ENCODE measurements at places on chromosomes 6 and 20.

- DNase-seq = no peak
Observed at GRCh38 chr6:159104931-159105330, 60.1 kb upstream of the TAGAP start.

DNA sequence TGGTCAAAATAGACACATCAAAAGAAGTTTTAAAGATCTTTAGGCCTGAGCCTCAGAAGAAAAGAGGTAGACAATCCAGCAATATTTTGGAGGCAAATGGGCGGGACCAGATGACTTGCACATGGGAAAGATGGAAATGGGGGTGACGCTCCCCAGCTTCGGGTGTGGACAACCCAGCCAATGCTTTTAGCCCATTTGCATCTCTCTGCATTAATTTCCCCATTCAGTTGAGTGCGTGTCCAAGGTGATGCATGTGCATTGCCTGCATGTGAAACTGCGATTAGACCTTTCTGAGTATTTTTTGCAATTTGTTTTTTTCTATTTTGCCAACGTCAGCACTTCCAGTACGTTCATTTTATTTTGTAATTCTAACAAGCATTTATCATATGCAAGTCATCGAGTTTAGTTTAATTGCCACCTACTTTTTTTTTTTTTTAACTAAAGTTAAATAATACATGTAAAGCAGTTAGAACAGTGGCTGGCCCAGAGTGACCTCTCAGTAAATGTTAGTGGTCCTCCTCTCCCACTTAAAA is 24.2 kb downstream of the PDRG1 start:
- no peak for DNase-seq

- no peak for DNase-seq
Observed at GRCh38 chr6:1625794-1626435, 16.2 kb downstream of the FOXC1 start.

DNA sequence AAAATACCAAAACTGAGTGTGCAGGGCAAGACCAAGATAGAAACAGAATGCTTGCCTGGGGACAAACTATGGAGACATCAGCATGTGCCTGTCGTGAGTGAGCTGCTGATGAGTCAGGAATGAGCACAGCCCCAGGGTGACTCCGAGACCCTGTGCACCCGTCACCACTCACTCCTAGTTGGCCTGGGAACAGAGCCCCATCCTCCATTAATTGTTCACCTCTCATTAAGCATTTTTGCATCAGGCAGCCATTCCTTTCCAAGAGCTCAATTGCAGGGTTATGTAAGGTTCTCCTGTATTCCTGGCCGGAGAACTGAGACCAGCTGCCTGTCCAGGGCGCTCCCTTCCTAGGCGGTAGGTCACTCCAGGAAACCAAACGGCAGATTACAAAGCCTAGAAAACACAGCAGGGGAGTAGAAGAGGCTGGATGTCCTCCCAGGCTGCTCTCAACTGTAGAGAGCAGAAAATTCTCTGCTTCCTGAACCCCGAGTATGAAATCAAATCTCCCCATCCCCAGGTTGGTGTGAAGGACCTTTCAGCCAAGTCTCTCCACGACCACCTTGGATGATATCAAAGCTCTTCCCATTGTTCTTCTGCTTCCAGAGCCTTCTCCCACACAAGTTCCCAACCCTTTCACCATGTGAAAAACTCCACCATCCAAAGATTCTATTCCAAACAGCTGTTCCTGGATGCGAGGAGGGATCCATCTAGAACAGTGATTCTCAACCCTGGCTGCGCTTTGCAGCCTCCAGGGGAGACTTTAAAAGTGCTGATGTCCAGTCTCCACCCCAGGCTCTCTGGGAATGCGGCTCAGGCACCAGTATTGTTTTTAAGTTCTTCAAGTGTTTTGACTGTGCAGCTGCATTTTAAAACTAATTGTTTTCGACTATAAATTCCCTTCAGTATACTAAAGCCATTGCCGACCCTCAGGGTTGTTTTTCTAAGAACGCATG is 532.6 kb upstream of the JARID2 start:
- no peak for DNase-seq

- DNase-seq = no peak
Observed at GRCh38 chr6:105849746-105850145, 236.4 kb upstream of the PRDM1 start.

DNA sequence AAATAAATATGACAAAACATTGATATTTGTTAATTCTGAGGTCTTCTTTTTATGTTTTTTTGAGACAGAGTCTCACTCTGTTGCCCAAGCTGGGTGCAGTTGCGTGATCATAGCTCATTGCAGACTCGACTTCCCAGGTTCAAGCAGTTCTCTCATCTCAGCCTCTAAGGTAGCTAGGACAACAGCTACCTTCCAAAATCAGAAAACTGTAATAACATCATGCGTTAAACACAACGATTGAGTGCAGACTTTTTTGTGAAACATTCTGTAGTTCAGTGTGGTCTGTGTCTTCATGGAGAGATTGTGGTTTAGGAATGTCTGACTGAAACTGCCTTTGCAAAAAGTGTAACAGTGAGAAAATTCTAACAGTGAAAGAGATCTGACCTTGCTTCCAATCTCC is 16.1 kb upstream of the DOK5 start:
- no peak for DNase-seq

DNA sequence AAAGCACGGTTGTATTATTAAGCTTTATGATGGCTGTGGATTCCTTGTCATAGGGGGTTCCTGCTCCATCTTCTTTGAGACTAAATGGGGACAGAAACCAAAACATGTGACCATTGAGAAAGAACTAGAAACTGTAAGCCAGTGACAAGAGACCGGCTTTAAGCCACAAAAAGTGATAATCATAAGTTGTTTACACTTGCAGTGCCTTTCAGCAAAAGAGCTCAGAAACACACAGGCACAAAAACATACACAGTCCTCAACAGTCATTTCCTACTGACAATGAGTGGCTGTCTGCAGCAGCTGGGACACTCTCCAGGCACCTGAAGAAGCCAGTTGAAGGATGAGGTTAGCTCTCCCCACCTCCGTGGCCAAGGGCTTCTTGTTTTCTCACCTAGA is 20.0 kb upstream of the UBE2J1 start:
- no peak for DNase-seq

DNA sequence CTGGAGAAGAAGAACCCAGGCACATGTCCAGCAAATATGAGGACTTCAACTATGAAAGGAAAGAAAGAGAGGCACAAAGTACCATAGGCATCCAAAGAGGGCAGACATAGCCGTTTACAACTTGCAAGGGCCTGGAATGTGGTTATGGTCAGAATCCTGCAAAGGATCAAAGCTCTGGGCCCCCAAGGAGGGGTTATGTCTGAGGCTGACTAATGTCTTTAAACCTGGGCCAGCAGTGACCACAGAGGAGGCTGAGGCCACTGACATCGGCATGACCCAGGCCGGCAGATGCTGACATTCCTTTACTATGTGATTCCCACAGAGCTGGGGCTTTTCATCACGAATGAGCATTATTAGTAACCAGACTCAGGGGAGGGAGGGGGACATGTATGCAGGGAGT is 861.1 kb downstream of the DHX35 start:
- no peak for DNase-seq

GRCh38 chr6:41555326-41556300 is 9.4 kb downstream of the FOXP4 start:
- no peak for DNase-seq

DNA sequence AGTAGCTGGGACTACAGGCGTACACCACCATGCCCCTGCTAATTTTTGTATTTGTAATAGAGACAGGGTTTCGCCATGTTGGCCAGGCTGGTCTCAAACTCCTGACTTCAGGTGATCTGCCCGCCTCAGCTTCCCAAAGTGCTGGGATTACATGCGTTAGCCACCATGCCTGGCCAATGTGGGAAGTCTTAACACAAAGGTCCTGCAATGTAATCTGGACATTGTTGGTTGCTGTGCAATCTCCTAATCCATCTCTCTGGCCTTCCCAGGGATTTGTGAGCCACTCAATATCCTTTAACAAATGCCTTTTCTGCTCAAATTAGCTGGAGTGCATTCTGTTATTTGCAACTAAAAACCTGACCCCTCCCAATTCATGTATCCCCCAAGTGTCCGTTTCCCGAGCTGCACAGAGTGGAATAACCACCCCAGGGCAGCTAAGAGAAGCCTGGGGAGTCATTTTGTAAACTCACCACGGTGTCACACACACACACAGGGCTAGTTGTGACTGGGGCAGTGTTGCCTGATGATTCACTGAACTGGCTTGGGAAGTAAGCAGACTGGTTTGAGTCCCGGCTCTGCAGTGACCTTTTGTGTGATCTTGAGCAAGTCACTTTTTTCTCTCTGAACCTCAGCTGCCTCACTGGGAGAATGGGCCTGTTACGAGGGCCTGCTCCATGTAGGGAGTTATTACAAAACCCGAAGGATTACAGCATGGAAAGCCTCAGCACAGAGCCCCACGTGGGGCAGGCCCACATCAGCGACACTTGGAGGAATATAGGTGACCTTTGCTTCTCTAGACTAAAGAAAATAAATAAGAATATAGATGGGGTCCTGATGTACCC is 152.3 kb downstream of the ZMYND8 start:
- no peak for DNase-seq

DNA sequence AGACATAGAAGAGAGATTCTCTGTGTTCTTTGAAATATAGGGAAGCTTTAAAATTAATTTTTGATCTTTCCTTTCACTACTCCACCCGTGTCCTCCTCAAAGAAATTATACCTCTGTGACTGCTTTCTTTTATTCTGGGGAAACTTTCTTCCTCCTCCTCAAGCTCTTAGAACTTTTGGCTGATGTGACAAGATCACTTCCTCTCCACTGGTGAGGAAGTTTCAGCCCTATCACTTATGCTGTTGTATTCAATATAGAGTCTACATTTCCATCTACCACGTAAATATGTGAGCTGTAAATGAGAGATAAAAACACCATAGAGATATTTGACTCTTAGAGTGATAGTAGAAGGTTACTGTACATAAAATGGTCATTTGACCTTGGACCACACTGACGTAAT is 141.9 kb upstream of the SASH1 start:
- DNase-seq = no peak

DNA sequence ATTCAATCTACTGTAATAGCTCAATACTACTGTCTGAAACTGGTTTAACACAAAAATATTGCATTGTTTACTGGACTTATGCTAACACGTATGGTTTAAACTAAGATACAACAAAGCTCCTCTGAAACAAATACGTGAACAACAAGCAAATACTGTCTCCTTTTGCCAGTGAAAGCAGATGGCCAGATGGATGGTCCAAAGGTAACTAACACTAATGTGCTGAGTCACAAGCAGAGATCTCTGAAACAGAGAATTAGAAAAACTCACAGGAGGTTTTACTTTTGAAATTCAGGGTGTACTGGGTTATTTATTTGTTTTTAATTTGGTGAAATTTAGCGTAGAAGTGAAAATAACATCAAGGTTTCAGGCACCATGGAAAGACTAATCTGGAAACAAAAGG is 124.3 kb upstream of the SOX4 start:
- no peak for DNase-seq

GRCh38 chr6:134622382-134623173 is 304.7 kb upstream of the SGK1 start:
- DNase-seq = no peak

DNA sequence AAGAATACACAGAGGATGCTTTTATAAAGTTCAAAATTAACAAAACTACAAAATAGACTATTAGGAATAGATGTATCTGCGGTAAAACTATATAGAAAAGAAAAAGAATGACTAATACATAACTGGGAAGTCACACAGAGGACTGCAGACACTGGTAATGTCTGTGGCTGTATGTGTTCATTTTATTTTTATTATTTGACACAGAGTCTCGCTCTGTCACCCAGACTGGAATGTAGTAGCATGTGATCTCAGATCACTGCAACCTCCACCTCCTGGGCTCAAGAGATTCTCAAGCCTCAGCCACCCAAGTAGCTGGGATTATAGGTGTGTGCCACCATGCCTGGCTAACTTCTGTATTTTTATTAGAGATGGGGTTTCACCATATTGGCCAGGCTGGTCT is 38.9 kb downstream of the ESF1 start:
- DNase-seq = no peak

- no peak for DNase-seq
Observed at GRCh38 chr6:154488248-154488593, 22.3 kb downstream of the CNKSR3 start.

DNA sequence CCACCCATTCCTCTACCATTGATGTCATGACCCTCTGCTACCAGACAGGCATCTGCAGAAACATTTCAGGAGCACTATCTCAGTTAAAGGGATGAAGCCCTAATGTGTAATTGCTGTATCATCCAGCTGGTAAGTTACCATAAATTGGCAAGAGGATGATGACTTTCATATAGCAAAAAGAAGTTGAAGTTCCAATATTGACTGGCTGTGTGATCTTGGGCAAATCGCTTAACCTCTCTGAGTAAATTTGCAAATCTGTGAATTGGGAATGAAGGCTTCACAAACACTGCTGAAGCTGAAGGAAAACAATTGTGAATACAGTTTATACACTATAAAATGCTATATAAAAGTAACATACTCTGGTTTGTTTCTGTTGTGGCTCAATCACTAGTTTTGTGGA is 89.5 kb upstream of the PHACTR1 start:
- DNase-seq = no peak

- no peak for DNase-seq
Observed at GRCh38 chr6:159404296-159404695, 235.1 kb downstream of the FNDC1 start.

DNA sequence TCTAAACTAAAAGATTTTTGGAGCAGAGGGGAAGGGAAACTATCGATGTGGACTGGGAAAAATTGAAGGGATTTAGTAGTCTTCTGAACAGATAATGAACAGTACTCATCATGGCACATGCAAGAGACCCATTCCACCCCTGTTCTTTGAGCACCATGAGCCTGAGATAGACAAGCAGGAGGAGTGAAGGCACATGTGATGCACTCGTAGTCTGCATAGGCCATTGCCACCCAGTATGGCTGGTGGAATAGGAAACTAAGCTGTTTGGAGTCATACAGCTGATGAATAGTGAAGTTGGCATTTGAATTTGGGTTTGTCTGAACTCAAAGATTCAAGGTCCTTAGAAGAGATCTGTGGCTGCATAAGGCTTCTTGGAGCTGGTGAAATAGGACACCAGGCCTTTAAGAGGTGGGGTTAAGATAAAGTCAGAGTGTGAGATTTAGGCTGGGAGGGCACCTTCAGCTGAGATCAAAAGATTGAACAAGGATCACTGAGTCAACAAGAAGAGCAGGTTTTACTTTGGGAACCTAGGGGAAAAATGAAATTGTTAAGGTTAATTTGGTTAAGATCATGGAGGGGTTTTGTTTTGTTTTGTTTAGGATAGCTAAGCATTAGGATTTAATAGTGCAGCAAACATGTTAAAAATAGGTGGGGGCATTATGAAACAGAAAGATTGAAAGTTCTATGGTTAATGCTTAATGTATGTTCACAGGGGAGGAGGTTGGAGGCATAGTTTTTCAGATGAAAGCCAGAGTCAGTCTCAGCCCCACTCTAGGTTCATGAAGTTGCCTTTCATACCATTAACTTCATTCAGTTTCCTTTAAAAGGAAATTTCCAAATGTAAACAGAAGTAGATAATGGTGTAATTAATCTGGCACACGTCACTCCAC is 148.8 kb downstream of the ARID1B start:
- DNase-seq = no peak

Measured in activated T-helper 1 cell treated with Interleukin-2 at 50 U/mL for 16 hours (primary cell).